ENCODE measurements at places on chromosomes 16 and 17.

DNA sequence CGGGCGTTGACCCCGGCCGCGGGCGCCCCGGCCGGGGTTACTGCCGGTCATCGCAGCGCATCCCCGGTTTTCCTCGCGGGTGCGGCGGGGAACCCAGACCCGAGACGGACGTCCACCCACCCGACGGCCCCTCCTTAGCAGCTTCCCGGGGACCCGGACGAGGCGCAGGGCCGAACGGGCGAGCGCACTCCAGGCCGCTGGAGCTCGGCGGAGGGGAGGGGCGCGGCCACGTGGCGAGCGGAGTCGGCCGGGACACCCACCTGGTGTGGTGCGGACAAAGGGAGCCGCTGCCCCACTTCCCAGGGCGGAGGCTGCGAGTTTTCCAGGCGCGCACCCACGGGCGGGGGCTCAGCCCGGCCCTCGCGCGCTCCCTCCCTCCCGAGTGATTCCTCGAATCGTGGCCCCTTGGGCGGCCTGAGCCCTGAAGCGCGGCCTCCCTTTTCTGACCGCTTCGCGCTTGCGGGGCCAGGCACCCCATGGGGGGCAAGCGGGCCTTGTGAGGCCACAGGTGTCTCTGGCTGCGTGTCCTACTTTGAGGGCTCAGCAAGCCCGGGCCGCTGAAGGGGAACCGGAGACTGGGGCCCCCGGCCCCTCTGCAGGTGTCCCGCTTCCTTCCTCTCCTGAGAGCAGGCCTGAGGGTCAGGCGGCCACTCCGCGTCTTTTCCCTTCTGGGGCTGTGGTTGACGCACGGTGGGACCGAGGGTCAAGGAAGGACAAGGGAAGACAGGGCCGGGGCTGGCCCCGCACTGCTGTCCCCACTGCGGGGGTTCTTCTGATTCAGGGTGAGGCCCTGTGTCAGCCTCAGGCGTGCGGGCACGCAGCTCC is 1.1 kb upstream of the FASN start:
- no peak for DNase-seq

DNA sequence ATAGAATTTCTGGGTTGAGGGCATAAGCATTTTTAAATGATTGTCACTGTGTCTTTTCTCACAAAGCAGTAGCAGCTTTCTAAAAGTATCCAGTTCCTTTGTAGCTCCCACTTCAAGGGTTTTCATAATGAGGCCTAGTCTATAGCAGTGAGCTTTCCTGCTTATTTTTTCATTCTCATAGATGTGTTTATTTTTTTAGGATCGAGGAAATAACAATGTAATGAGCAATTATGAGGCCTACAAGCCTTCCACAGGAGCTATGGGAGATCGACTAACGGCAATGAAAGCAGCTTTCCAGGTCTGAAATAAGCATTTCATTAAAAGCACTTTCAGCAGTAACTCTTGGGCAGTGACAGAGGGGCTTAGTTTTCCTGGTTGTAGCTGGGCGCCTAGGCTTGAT is 10.6 kb upstream of the PSMC5 start:
- no peak for DNase-seq

DNA sequence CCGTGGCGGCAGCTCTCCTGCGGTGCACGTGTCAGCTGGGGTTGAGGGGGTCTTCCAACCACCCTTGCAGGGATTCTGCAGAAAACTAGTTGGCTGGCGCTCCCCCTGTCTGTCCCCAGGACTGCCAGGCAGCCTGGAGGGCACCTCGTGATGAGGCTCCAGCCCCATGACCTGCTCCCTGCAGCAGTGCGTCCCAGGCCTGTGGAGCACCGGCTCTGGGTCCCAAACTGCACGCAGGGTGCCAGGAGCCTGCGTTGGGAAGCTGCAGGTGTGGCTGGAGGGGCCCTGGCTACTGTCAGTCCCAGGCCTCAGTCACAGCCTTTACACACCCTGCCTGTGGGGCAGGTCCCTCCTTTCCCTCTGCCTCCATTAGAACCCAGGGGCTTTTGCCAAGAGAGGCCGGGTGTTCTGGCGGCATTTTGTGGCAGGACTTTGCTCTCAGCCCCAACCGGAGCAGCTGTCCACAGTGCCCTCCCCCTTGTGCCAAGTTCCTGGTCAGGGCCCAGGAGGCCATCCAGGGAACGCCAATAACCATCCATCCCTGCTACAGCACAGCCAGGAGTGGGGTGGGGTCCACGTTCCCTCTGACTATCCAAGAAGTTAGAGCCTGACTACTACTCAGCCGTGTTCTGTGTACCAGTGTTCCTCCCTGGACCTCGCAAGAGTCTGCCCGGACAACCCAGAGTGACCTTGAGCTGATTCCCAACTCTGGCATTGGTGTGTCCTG is 9.2 kb downstream of the CHMP6 start:
- DNase-seq: no peak

DNA sequence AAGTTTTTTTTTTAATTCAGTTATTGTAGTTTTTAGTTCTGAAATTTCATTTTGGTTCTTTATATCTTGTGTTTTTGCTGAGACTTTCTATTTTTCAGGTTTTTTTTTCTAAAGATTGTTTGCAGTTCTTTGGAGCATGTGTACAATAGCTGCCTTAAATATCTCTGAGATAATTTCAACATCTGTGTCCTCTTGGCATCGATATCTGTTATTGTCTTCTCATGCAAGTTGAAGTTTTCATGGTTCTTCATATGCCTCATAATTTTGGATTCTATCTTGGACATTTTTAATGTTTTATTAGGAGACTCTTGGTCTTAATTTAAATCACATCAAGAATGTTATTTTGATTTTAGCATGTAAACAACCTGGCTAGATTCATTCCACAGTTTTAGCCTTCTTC is 22.8 kb downstream of the COX11 start:
- no peak for DNase-seq

GRCh38 chr16:75491876-75492275 is 3.4 kb downstream of the CHST6 start:
- no peak for DNase-seq

DNA sequence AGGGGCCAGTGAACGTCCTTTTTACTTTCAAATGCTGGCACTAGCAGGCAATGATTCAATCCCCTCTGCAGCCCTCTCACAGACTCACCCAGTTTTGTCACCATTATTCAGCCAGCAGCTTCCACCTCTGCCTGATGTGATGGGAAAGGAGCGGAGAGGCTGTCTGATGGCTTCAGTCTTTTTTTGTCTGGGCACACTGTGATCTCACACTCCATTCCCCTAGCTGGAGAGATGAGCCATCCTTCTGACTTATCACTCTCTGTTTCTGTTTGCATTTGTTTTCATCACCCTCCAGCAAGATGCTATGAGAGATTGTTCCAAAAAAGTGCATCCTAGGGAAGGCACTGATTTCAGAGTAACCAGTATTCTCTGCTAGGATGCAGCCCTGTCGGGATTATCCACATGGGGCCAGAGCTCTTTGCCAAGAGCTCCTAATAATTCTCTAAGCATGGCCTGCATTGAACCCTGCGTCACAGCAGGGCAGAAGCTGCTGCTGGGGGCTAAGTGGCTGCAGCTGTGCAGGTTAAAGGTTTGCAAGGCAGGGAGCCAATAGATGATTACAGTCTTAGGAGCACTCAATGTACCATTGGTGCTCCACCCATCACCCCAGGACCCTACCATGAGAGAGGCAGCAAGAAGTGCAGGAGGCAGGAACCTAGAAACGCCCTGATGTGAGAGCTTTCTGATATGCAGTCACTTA is 236.1 kb upstream of the C16orf82 start:
- no peak for DNase-seq

DNA sequence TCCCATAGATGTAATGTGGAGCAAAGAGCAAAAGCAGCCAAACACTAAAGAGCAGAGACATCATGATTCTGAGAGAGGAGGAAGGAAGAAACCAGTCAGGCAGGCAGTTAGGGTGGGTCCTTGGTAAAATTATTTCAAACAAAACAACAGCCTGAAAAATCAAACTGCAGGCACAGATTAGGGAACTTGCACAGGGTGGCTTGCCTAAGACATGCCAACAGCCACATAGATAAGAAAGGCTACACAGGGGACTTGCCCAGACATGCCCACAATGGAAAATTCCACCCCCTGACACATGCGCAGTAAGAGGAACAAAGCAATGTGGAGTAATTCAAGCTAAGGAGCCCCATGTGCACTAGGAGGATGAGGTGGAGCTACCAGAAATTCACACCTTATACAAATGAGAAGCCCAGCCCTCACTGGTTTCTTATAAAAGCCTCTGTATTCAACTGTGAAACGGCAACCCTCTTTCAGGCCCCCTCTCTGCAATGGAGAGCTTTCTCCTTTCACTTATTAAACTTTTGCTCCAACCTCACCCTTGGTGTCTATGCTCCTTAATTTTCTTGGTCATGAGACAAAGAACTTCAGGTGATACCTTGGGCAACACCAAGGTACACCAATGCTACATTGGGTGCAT is 7.3 kb upstream of the GAS7 start:
- DNase-seq: no peak

DNA sequence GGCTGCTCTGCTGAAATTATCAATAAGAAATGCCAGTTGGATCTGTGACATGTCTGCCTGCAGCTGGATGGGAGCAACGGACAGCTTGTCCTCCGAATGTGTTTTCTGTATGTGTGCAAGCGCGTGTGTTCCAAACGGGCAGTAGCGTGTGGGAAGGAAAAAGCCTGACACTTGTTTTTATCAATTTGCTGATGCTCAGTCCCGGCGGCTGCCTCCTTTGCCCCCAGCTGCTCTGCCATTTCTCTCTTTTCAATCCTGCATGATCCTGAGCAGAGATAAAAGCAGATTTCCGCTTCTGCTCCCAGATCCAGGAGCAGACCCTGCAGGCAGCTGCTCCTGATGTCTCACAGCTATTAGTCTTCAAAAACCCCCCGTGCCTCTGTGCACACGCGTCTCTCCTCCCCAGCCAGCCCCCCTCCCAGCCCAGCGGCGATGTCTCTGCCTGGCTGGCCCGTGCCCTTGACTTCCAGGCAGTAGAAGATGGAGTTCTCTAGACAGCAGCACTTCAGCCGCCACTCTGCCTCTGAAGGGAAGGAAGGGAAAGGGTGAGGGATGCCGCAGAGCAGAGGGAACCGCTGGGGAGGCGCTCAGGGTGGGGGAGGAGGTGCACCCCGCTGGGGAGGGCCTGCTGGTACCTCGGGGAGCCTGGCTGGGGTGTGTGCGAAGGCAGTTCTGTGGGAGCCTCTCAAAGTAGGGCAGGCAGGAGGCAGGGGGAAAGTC is 4.1 kb downstream of the PRCD start:
- no peak for DNase-seq

DNA sequence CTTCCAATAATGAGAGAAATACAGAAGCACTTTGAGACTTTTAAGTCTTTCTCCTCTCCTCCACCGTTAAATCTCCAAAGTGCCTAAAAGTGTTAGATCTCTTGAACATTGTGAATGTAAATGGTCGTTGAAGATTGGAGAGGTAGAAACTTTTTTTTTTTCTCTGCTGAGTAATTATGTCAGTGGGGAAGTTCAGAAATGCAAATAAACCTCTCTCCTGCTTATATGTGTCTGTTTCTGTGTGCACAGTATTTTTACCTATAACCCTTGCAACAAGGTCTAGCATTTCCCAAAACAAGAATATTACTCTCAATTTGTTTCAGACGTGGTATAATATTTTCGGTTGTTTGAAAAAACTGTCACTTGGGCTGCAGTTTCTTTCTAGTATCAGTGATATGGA is 833.6 kb upstream of the CDH8 start:
- no peak for DNase-seq

DNA sequence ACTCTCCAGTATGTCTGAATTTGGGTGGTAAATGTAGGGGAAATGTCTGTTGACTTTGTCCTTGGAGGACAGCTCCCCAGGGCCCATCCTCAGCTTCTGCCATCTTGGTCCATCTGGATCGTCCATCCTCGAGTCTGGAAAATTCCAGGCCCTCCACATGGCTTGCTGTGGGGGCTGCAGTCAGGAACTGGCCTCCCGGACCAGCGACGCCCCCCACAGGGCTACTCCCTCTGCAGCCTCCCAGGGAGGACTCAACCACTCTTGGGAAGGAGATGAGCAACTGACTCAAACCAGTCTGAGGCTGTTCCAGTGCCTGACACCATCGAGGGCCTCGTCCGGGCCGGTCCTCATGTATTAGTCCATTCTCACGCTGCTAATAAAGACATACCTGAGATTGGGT is 5.5 kb upstream of the ZG16B start:
- no peak for DNase-seq

DNA sequence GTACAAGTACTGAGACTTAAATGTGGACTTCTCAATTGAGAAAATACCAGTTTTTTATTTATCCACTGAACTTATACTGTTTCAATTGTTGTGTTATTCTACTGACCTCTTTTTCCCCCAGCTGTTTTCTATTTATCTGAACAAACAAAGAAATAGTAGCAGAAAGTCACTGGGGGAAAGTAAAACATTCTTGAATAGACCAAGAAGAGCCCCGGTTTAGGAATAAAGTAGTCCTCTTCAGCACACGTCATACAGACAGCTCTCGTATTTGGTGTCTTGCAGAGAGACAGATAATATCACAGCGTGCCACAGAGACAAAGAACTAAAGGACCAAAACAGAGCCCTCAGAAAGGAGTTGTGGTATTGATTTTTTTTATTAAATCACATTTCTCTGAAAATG is 1159.1 kb upstream of the CDH8 start:
- no peak for DNase-seq

DNA sequence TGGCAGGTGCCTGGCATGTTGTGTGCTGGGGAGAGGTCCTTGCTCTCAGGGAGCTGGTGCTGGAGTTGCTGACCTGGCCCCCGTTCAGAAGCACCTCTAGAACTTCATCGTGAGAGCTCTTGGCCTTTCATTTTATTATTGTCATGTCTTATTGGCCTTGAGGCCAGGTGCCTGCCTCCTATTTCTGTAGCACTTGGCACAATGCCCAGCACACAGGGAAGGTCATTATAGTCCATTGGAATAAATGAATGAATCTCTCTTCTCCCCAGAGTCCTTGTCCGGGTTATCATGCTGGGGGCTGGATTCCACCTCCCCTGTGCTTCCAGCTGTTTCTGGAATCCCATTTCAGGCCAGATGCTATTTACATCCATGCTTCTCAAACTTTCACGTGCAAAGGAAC is 169.2 kb downstream of the HAPSTR1 start:
- no peak for DNase-seq

GRCh38 chr17:72710834-72711233 is 381.7 kb downstream of the SLC39A11 start:
- DNase-seq: peak; percentile 95

DNA sequence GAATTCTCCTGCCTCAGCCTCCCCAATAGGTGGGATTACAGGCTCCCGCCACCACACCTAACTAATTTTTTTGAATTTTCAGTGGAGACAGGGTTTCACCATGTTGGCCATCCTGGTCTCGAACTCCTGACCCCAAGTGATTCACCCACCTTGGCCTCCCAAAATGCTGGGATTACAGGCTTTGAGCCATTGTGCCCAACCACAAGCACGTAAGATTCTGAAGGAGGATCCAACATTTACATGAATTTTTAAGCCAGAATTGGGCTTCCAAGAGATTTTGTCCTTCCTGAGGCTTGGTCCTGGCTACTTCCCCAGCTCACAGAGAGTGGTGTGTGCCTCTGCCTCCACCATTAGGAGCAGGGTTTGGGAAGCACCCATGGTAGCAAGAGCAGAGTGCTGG is 11.1 kb downstream of the G6PC3 start:
- DNase-seq: no peak

- no peak for DNase-seq
These were observed 57.2 kb upstream of the CDH5 start for GRCh38 chr16:66309215-66309807.
